ENCODE measurements at places on chromosomes 6 and 20.

GRCh38 chr6:62775427-62776022, 435.7 kb upstream of the FKBP1C start:
- DNase-seq = peak; percentile 2

DNA sequence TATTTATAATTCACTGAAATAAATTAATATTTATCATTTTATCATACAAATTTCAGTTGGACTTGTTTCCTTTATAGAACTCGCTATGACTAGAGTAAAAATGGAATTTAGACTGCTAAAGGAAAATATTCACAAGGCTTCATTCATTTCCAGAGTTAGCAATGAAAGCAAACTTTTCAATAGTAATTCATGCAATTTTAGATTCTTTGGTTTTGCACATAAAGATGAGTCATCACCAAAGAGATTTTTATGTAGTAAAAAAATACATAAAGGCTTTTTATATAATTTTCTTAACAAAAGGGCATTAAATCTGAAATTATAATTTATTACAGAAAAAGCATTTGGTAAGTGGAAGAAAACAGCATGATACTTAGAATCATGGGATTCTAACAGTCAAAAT, 37.2 kb upstream of the STXBP5 start:
- no peak for DNase-seq

DNA sequence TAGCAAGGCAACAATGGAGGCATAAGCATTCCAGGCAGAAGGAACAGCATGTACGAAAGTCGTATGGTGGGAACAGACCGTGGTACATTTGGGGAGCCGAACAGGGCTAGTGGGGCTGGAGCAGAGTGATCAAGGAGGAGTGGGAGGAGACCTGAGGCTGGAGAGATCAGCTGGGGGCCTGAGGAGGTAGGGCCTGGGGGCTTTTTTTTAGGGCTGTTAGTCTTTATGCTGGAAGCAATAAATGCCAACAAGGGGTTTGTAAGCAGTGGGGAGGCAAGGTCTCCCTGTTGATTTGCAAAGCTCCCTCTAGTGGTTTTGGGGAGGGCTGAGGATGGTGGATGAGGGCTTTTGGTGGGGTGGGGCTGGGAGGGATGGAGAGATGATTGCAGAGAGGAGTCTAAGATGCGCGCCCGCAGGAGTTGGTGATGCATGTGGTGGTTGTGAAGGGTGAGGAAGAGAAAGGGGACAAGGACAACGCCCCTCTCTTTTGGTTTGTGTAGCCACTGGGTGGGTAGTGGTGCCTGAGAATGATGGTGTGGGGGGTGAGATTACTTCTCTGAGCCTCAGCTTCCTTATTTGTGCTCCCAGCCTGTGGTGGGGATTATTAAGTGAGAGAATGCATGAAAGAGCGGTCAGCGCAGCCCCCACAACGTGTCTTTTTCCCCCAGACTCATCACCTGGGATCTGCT, 74.1 kb upstream of the TOX2 start:
- peak; percentile 85 for DNase-seq

DNA sequence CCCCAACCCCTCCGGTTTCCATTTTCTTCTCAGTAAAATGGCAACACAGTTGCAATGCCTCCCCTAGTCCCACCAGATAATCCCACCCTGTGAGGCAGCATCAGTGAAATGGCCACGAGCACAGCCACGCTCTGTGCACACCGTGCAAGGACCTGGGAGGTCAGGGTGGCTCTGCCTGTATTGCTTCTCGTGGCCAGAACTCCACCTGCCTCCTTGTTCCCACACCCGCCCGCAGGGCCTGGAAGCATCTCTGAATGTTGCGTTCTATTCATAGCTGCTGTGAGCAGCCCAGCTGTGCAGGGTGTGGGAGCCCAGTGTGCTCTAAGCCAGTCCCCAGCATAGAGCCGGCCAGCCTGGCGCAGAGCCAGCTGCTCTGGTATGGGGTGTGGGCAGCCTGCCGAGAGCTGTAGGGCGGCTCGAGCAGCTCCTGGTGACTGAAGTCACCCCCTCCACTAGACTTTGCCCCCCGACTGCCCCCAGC, 161.1 kb downstream of the DLL1 start:
- DNase-seq = peak; percentile 40

- peak; percentile 18 for DNase-seq
Measured at GRCh38 chr6:62393608-62394007, 107.6 kb upstream of the KHDRBS2 start.

DNA sequence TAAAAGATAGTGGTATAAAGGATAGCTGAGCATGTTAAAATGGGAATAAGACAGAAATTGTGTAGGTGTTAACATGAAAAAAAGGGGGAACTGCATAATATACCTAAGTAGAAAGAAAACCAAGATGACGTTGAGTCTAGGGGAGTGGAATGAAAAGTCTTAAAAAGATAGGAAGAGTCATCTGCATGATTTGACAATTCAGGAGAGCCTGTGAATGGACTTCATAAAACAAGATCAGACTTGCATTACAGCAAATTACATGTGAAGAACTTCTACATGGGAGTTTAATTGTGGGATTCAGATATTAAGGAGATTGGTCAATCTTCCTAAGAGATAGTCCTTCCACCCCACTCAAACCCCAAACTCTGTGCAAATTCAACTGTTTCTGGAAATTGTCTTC, 85.5 kb downstream of the WASF1 start:
- no peak for DNase-seq

DNA sequence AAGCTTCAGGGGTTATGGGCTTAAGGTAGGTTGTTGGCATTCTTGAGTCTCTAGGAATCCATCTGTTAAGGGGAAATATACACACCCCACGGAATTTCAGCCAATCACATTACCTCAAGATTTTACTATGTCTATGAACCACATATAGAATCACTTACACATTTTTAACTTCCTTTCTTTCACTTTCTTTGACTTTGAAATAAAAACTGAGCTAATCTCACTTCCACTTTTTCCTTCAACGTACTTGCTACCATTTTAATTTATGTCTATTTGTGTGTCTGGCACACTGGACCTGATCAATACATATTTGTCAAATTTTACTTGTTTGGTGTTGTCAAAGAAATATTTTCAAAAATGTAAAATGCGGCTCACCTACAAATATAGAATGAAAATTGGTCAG, 545.4 kb upstream of the JAG1 start:
- no peak for DNase-seq

DNA sequence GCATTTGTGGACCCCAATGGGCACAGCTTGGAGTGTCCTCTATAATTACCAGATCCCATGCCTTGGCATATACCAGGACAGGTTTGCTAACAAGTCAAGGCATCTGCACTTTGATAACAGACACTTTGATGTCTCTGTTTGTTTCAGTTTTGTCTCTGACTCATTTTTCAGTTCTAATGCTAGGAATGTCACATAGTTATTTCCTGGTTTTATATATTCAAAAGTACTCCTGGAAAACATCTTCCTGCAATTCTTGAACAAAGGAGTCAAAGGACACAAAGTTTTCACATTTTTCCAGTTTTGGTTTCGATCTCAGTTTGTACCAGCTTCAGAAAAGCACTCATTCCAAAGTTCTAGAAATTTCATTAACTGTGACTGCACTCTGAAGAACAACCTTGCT, 188.1 kb downstream of the FOXC1 start:
- DNase-seq = no peak

GRCh38 chr20:64104667-64105451, 2.5 kb downstream of the NPBWR2 start:
- no peak for DNase-seq

DNA sequence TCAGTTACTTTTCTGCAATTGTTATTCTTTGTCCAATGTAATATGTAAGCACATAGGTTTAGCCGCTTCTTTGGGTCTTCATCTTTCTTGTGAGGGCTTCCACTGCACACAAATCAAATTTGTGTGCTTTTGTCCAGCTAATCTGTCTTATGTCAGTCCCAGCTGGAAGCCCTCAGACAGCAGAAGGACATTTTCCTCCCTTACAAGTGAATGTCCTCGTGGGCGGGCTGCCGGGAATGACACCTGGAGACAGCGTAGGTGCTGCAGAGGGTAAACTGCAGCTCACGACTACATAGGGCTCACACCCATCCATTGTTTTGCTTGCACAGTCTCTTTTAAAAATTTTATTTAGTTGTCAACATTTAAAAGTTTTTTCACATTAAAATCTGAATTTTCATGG, 24.6 kb upstream of the PPP1R14C start:
- DNase-seq = no peak

- no peak for DNase-seq
Measured at GRCh38 chr20:48893374-48893773, 28.1 kb upstream of the ARFGEF2 start.

- peak; percentile 36 for DNase-seq
Measured at GRCh38 chr6:31169123-31169857, 1.2 kb downstream of the POU5F1 start.

- DNase-seq = no peak
Measured at GRCh38 chr6:2746557-2747061, 4.1 kb downstream of the MYLK4 start.

DNA sequence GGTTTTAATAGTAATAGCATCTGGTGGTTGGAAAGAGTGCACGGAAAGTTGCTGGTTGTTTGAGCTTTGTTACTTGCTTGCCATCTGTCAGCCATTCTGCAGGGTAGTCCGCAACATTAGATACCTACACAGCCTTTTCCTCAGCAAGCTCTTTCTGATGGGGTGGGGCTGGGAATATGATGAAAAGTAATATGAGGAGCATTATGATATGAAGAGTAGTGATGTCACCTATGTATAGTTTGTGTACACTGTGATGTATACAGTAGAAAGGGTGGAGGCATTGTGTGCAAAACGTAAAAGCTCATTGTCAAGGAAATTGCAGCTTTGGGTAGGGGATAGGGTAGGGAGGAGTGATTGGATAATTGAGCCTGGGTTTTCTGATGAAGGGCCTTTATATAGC, 16.1 kb downstream of the SCAF8 start:
- no peak for DNase-seq

GRCh38 chr6:47595785-47596184, 102.6 kb upstream of the ADGRF4 start:
- no peak for DNase-seq

GRCh38 chr6:165843568-165844113, 180.6 kb upstream of the PDE10A start:
- DNase-seq = no peak

- no peak for DNase-seq
Measured at GRCh38 chr6:89564752-89565427, 73.7 kb downstream of the LYRM2 start.

DNA sequence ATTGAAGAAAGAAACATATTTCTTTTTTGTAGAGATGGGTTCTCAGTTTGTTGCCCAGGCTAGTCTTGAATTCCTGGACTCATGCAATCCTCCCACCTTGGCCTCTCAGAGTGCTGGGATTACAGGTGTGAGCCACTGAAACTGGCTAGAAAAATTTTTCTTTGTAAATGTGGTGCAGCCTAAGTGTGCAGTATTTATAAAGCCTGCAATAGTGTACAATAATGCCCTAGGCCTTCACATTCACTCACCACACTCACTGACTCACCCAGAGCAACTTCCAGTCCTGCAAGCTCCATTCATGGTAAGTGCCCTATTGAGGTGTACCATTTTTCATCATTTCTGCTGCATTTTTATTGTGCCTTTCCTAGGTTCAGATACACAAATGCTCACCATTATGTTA, 31.4 kb downstream of the NHSL1 start:
- no peak for DNase-seq
